Endothelial cell (in vitro differentiated cells): ENCODE measurements at places on chromosomes 6 and 20.

DNA sequence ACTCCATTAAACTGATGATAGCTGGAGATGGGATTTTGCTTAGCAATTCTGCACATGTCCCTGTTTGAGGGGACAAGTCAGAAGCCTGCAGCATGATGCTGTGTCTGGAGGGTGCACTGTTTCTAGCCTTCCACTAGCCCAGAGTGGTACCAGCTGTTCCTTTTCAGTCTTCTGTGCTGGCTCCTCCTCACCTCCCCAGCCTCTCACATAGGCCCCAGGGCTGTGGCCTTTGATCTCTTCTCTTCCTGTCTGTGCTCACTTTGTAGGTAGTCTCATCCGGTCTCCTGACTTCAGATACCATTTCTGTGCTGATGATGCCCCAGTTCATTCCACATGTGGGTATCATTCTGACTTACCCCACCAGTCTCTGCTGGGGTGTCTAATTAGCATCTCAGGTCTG, 126.3 kb downstream of the HIVEP1 start:
- DNase-seq, result no peak

DNA sequence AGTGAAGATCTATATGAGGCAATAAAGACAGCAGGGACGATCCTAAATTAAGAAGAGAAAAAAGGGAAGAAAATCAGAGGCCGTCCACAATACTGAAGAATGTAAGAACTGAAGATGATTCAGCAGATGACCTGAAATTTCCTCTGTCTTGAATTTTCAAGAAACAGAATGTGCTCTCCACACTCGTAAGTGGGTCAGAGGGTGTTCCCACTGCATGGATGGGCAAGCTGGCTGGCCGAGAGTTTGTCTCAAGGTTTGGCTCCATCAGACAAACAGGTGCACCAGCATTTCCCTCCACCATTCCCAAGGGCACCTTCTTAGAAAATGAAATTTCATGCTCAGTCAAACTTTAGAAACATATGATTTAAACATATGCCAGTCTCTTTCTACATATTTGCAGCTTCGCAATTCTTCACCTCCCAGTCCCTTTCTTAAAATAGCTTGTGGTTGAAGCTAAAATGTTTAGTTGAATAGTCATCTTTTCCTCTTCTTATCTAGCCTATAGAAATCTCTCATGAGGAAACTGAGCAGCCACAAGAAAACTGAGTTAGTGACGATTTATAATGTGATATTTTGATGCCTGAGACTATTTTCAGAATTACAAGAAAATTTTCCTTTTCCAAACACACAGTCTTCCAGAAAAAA, 576.4 kb downstream of the PRKN start:
- no peak for DNase-seq

- no peak for DNase-seq
Observed at GRCh38 chr6:125444006-125444923, 142.5 kb upstream of the HDDC2 start.

GRCh38 chr6:5303682-5304081, 42.4 kb downstream of the FARS2 start:
- no peak for DNase-seq

- DNase-seq, result no peak
Observed at GRCh38 chr6:142842418-142843261, 102.3 kb downstream of the HIVEP2 start.

DNA sequence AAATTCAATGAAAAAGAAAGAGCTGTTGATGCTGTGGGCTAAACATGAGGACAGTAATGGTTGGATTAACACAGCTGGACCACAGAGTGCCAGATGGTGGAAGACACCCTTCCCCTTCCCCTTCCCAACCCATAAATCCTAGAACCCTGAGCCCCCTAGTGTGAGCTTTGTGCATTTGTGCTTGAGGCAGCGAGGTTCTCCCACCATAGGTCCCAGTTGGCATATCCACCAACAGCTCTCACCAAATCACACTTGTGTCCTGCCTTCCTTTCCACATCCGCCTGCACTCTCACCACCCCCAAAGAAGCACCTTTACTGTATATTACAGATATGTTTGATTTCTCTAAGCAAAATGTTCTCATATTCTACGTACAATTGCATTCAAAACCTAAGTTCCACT, 32.8 kb upstream of the HBS1L start:
- DNase-seq, result peak; percentile 10

DNA sequence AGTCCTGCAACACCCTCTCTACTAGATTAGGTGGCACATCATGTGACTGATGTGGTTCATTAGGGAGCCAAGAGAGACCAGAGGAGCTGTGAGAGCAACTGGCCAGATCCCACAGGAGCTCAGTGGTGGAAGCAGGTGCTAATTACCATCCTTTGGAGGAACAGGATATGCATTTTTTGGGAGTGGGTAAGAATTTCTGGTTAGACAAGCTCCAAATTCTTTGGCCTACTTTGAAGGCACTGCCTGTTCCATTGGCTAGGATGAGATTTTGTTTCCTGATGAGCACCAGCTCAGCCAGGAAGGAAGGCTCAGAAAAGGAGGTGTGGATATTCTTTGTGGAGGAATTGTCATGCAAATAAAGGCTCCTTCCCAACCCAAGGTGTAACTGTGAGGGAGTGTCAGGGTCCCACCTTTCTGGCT, 130.3 kb upstream of the BMP2 start:
- DNase-seq, result no peak

DNA sequence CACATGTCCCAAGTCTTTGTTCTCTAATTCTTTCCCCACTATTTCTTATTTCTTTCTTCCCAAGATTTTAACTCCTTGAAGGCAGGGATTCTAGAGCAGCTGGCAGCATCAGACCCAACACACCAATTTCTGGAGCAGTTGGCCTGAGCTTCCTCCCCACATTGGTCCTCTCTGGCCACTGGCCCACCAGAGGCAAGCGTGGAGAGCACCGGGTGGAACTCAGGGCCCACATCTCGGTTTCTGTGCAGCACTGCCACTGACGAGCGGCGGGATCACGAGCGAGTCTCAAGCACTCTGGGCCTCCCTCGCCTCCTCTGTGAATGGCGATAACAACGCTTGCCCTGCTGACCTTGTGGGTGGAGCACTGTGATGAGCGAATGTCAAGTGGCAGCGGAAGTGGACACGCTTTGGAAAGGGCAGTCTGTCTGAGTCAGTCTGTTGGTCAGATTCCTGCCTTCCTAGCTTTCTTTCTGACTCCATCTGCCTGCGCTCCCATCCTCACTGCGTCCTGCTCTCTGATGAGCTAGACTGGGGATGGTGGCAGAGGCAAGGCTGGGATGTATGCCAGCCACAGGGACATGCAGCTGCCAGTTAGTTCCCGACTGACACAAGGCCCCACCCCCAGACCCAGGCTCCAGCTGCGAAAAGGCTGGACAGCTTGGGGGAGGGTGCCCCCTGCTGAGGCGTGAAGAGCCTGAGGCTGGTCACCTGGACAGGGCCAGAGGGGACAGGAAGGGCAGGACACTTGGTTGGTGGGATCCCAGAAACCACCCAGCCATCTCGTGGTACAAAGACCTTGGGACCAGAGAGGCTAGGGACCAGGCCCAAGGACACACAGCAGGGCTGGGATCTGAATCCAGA, 4.5 kb upstream of the SPDEF start:
- DNase-seq, result no peak

DNA sequence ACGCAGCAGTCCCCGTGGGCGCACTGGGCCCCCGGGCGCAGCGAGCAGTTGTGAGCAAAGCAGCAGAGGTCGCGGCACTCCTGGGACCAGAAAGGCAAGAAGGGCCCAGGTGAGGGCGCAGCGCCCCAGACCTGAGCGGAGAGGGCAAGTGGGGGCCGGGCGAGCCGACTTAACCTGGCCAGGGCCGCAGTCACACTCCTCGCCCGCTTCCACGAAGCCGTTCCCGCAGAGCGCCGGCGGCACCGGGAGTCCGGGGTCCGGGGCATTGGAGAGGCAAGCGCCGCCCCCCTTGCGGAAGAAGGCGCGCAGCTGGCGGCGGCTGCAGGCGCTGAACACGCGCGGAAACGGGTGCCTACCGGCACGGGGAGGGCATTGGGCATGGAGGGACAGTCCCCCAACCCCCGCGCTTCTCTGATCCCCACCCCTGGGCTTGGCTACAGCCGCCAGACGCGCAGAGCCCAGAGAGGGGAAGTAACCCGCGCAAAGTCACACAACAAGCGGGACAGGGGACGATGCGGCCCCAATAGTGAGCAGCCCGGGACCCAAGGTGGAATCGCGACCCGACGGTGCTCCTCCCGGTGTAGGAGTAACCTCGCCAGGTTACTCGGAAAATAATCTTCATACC, 9.2 kb downstream of the ADAM33 start:
- no peak for DNase-seq

GRCh38 chr20:59810449-59811187, 122.8 kb downstream of the SYCP2 start:
- DNase-seq, result no peak

GRCh38 chr6:129267028-129267427, 384.1 kb downstream of the LAMA2 start:
- DNase-seq, result no peak

DNA sequence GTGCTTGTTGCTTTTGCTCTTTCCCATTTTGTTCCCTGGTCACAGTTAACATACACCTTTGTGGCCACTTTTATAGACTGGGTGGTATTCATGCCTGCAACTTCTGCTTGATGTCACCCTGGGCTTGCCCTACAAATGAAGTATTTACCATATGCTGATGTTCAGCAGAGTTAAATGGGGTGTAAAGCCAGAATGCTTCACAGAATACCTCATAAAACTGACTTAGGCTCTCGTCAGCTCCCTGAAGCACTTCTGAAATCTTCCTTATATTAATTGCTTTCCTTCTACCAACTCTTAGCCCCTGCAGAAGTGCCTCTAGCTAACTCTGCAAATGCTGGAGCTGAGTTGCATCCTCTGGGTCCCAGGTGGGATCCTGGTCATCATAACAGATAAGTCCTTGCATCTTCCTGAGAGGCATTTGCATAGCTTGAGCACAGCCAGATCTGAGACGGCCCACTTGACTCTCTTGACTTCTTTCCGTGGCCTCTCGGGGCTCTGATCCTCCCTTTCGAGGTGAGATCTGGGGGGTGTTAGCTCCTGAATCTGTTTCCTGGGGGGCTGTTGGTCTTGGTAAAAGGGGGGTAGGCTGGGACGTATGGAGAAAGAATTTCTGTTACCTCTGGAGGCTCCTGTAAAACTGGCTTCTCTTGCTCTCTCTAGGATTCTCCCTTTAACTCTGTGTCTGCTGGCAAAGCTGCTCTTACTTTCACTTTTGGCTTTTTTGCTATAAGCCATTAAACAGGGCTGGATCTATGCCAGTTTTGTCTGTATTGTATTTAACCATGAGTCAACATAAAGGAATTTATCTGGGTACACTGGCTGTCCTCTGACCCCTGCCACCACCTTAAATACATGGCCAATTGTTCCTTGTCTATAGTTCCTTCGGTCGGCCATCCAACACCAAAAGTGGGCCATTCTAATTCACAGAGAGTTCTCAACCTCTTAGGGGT, 223.0 kb upstream of the SYNCRIP start:
- no peak for DNase-seq

DNA sequence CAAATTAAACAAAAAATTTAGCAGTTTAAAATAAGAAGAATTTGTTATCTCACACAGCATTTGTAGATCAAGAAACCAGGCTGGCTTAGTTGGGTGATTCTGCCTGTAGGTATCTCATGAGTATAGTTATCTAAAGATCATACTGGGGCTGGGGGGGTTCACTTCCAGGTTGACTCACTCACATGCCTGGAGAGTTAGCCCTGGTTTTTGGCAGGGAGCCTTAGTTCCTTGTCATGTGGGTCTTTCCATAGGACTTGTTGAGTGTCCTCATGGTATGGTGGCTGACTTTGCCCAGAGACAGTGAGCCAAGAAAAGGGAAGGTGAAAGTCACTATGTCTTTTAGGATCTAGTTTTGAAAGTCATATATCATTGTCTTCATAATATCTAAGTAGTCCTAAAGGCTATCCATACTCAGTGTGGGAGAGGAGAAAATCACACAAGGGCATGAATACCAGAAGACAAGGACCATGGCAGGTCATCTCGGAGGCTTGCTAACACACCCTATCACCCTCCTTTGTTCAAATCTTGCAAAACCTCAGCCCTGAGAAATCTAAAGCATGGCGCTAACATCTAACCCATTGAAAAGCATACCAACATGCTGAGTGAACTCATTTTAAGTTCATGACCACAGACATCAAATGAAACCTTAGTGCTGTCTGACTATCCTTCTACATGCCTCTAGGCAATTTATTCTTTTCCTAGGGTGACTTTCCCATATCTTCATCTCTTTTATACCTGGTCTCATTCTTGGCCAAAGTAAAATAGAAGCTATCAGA, 39.2 kb downstream of the CYP24A1 start:
- DNase-seq, result no peak

DNA sequence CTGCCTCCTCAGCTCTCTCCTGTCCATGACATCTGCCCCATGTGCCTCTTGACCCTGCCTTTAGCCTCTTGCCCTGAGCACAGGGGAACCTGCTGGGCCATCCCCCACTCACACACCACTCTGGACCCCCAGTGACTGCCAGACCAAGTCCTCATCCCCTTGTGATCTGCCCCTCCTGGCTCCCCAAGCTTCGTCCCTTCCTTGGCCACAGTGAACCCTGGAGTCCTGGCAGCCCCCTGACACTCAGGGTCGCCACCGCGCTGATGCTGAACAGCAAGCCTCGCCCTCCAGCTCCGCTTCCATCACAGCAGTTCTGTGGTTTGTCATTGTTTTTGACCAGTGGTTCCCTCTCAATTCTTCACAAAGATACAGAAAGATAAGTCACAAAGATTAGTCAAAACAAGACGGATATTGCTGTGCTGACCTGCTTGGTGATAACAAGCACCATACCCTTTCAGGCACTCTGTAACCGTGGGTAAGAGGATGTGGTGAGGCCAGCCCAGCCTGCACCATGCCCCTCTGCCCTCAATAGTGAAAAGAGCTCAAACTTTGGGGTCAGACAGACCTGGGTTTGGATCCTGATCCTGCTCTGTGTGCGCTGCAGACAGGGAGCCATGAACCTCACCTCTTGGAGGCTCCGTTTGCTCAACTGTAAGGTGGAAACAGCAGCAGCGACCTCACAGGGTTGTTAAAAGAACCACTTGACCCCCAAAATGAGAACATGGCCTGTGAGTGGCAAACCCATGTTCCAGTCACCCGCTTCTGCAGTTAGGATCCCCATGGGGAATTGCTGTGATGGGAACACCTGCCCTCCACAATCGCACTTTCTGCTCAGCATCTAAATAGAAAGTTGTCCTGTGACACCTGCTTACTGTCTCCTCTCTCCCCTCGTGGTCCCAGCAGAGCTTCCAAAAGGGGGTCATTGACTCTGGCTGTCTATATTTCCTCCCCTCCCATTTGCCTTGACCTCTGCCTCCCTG, 114.5 kb downstream of the TOX2 start:
- no peak for DNase-seq

GRCh38 chr20:41774291-41774690, 156.1 kb upstream of the CHD6 start:
- no peak for DNase-seq

- DNase-seq, result no peak
Observed at GRCh38 chr6:35629876-35630378, 58.8 kb downstream of the FKBP5 start.

DNA sequence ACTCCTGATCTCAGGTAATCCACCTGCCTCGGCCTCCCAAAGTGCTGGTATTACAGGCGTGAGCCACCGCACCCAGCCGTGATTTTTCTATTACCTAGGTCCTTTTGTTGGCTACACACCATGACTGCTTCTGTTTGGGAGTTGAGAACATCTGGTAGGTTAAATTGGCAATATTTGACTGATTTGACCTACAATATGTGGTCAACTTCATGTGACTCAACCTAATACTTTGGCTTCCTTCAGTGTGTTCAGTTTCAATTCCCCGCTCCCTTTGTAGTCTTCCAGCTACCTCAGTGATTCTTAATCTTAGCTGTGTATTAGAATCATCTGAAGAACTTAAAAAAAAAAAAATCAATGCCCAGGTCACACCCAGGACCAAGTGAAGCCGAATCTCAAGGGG, 47.4 kb downstream of the MYB start:
- no peak for DNase-seq
